Fibroblast of lung (primary cell): ENCODE measurements at places on chromosomes 4 and X. TPM values are rescaled to one million over a fixed set of nuclear protein-coding genes. Genes with fewer than 3 reads are reported as not detected.

- no peaks in the 10 kb centered on the region for H3K36me3 ChIP-seq
- no peak for DNase-seq
- H3K4me3 ChIP-seq, result no peak overlapping the region
- no peaks in the 10 kb centered on the region for H3K4me1 ChIP-seq
- no peaks in the 10 kb centered on the region for H3K27me3 ChIP-seq
Measured at GRCh38 chrX:108053218-108053617, 8.4 kb downstream of the VSIG1 start.

- H3K4me3 ChIP-seq, result no peak overlapping the region
- H3K36me3 ChIP-seq, result no peaks in the 10 kb centered on the region
- H3K27me3 ChIP-seq, result no peaks in the 10 kb centered on the region
- H3K27ac ChIP-seq, result no peak overlapping the region
Measured at GRCh38 chrX:95662200-95662599, 1022.4 kb upstream of the DIAPH2 start.

The DMP1 gene
- total RNA-seq, result not detected in 2 replicates

The CDKL5 gene
- total RNA-seq, result 2.8 and 5.0 TPM in 2 replicates

DNA sequence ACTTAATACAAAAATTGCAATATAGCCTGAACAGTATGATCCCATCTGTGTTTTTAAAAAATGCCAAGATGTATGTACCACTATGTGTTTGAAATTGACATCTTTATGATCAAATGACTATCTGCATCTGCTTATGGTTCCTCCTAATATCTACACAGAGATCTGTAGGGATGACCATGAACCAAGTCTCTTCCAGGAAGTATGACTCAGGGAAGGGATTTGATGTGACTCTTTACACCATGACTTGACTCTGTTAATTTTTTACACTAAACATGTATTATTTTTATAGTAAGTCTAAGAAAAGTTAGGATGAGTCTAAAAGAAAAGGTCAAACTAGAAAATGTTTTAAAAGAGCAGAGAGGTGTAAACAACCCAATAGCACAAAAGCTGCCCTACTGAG is 164.0 kb downstream of the SH3KBP1 start:
- H3K4me1 ChIP-seq, result no peaks in the 10 kb centered on the region
- no peak overlapping the region for H3K4me3 ChIP-seq
- no peaks in the 10 kb centered on the region for H3K27me3 ChIP-seq
- H3K36me3 ChIP-seq, result no peaks in the 10 kb centered on the region
- no peak for DNase-seq
- no peak overlapping the region for H3K27ac ChIP-seq

- no peaks in the 10 kb centered on the region for H3K4me1 ChIP-seq
- no peaks in the 10 kb centered on the region for H3K27me3 ChIP-seq
- H3K27ac ChIP-seq, result no peak overlapping the region
- H3K4me3 ChIP-seq, result no peak overlapping the region
Measured at GRCh38 chr4:9963328-9963727, 58.0 kb downstream of the SLC2A9 start.

DNA sequence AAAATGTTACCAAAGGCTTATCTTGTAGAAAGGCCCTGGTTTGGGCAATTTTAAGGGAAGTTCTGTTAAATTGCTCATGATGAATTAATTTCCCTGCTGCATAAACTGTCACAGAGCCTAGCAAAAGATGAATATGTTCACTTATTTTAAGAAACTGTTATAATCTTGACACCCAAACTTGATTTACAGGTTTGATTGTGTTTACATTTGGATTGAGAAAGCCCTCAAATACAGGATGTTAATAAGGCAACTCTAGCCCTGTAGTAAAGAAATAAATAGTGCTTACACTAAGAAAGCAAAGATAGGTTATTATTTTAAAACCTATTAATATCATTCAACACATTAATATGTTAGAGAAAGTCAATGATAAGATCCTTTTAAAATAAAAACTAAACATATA is 18.3 kb downstream of the GYG2 start:
- H3K4me1 ChIP-seq, result peaks cover 2% of the 10 kb centered on the region
- H3K36me3 ChIP-seq, result no peaks in the 10 kb centered on the region
- no peak for DNase-seq
- no peak overlapping the region for H3K4me3 ChIP-seq
- H3K27ac ChIP-seq, result no peak overlapping the region

- peak overlapping the region; percentile 99 for H3K27ac ChIP-seq
- H3K4me3 ChIP-seq, result peak overlapping the region; percentile 86
- H3K4me1 ChIP-seq, result peaks cover 8% of the 10 kb centered on the region
- no peaks in the 10 kb centered on the region for H3K36me3 ChIP-seq
- H3K27me3 ChIP-seq, result no peaks in the 10 kb centered on the region
Measured at GRCh38 chr4:106316773-106317409, 541 bp downstream of the AIMP1 start.

- H3K4me3 ChIP-seq, result no peak overlapping the region
- no peaks in the 10 kb centered on the region for H3K27me3 ChIP-seq
- no peak overlapping the region for H3K27ac ChIP-seq
Measured at GRCh38 chr4:75251547-75251946, 262.7 kb downstream of the RCHY1 start.

DNA sequence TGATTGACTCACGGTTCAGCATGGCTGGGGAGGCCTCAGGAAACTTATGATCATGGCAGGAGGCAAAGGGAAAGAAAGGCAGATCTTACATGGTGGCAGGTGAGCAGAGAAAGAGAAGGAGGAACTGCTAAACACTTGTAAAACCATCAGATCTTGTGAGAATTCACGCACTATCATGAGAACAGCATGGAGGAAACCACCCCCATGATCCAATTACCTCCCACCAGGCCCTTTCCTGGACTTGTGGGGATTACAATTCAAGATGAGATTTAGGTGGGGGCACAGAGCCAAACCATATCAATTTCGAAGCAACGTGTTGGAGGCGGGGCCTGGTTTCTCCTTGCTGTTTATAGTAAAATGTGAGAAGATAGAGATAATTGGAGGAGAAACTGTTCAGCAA is 167.4 kb downstream of the GABRB1 start:
- no peaks in the 10 kb centered on the region for H3K4me1 ChIP-seq
- H3K4me3 ChIP-seq, result no peak overlapping the region
- no peak overlapping the region for H3K27ac ChIP-seq
- H3K36me3 ChIP-seq, result no peaks in the 10 kb centered on the region
- no peak for DNase-seq

- H3K36me3 ChIP-seq, result no peaks in the 10 kb centered on the region
- no peak for DNase-seq
Measured at GRCh38 chrX:155333544-155334100, 792 bp downstream of the CLIC2 start.

DNA sequence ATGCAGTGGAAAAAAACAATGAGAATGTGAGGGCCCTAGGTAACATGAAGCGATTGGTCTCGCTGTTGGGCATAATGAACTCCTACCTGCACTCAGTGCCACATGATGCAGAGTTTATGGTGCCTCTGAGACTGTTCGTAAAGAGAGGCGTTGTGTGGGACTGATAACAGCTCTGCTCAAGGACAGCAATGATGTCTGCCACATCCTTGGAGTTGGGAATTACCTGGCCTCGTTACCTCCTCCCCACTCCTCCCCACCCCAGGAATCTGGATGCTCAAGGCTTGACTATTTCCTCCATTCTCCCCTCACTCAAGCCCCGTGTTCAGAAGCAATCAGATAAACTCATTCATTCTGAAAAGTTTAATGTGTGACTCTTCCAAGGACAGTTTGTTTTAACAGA is 148.0 kb upstream of the JADE1 start:
- H3K4me3 ChIP-seq, result no peak overlapping the region
- H3K27ac ChIP-seq, result no peak overlapping the region
- peaks cover 5% of the 10 kb centered on the region for H3K4me1 ChIP-seq
- H3K27me3 ChIP-seq, result no peaks in the 10 kb centered on the region
- DNase-seq, result no peak
